Right lung (tissue), 10 donors: ENCODE measurements at places on chromosomes 2 and 18. TPM values are rescaled to one million over a fixed set of nuclear protein-coding genes. Genes with fewer than 3 reads are reported as not detected.

DNA sequence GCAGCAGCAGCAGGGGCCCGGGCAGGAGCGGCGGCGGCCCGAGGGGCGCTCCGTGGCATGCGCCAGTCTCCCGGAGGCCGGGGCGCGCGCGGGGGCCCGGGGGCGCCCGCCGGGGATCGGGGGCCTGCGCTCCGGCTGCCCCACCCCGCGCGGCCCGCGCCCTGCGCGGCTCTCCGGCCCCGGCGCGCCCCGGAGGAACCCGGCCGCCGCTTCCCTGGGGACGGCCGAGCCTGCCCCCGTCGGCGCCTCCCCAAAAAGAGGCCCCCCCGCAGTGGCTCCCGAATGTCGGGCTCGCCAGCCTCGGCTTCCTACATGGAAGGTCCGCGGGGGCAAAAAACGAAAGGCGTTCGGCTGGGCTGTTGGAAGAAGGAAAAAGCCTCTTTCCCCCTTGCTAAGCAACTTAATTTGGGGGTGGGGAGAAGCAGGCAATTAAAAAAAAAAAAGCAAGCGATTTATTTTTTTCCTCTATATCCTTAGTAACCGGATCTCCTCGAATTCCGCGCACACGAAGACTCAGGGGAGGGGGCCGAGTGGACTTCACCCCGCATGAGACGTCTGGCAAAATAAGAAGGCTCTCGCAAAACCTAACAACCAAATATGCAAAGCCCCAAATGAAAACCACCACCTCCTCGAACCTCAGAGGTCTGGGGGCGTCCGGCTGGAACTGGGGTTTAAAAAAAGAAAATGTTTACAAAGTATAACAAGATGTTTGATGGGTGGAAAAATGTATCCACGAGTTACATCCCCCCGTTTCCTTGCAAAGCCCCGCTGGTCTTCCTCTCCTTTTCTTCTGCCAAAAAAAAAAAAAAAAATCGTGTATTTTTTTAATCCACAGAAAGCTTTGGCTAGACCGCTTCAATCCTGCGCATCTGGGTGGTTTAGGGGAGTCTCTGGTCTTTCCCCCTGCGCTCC lies at the start of gene SMAD7:
Gene SMAD7, minus strand, starts transcription at position 430 of the 912 bp plus-strand sequence. CDS start 541 bp downstream, outside the sequence.
- no peak for DNase-seq

GRCh38 chr2:118530976-118531375 lies 316.5 kb downstream of the EN1 start:
- DNase-seq, result no peak

- no peak for DNase-seq
Observed at GRCh38 chr18:76967721-76968472, 145.5 kb downstream of the ZNF236 start.

GRCh38 chr2:69305712-69306392 lies 81.2 kb downstream of the GFPT1 start:
- no peak for DNase-seq

DNA sequence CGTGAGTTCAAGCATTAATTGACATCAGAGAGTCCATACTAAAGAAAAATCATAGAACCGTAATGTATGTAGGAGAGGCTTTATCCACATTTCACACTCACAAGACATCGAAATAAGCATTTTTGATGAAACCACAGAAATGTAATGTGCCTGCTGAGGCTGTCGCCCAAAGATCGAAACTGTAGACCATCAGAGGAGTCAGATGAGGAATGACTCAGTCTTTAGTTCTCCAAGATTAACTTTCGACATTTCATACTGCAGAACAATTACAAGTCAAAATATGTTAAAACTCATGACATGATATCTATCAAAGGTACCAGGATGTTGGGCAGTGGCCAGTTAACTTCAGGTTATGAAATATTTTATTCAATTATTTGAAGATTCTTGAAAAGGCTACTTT lies 79.6 kb downstream of the RAB31 start:
- DNase-seq, result no peak

The ABCG8 gene
- 0.59 TPM for polyA plus RNA-seq
